ENCODE measurements at places on chromosomes 16 and 17. TPM values are rescaled to one million over a fixed set of nuclear protein-coding genes. Genes with fewer than 3 reads are reported as not detected.

- H3K36me3 ChIP-seq = no peaks in the 10 kb centered on the region
- no peak for DNase-seq
- H3K27me3 ChIP-seq = no peaks in the 10 kb centered on the region
- H3K4me3 ChIP-seq = no peak overlapping the region
Observed at GRCh38 chr17:36011201-36011600, 6.6 kb downstream of the CCL23 start.

RGS9 gene
- 2.4 TPM for total RNA-seq

- H3K36me3 ChIP-seq = no peaks in the 10 kb centered on the region
- DNase-seq = no peak
- H3K27ac ChIP-seq = no peak overlapping the region
Observed at GRCh38 chr16:49625311-49626065, 230.4 kb downstream of the ZNF423 start.

DNA sequence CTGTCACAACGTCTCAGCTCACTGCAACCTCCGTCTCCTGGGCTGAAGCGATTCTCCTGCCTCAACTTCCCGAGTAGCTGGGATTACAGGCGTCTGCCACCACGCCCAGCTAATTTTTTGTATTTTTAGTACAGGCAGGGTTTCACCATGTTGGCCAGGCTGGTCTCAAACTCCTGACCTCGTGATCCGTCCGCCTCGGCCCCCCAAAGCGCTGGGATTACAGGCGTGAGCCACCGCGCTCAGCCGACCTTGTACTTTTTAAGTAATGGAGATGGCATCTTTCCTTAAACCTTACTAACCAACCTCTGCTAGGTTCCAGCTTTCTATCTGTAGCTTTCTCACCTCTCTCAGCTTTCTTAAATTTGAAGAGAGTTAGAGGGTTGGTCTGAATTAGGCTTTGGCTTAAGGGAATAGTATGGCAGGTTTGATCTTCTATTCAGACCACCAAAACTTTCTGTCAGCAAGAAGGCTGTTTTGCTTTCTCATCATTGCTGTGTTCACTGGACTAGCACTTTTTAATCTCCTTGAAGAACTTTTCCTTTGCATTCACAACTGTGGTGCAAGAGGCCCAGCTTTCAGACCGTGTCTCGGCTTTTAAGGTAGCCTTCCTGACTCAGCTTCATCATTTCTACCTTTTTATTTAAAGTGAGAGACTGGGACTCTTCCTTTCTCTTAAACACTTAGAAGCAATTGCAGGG lies 28.0 kb downstream of the YWHAE start:
- H3K27ac ChIP-seq = peak overlapping the region; percentile 19
- peaks cover 83% of the 10 kb centered on the region for H3K4me1 ChIP-seq
- no peaks in the 10 kb centered on the region for H3K27me3 ChIP-seq
- no peak for DNase-seq
- no peaks in the 10 kb centered on the region for H3K36me3 ChIP-seq

GRCh38 chr17:37614823-37615222 lies 5.6 kb upstream of the SYNRG start:
- H3K27ac ChIP-seq = no peak overlapping the region
- H3K4me3 ChIP-seq = no peak overlapping the region

- no peaks in the 10 kb centered on the region for H3K36me3 ChIP-seq
- no peak overlapping the region for H3K4me3 ChIP-seq
- no peaks in the 10 kb centered on the region for H3K4me1 ChIP-seq
- DNase-seq = peak; percentile 7
- no peak overlapping the region for H3K27ac ChIP-seq
Observed at GRCh38 chr17:19010729-19011505, 6.4 kb upstream of the FAM83G start.

GRCh38 chr16:64977206-64977920 lies 144.5 kb downstream of the CDH11 start:
- no peaks in the 10 kb centered on the region for H3K36me3 ChIP-seq
- H3K27me3 ChIP-seq = no peaks in the 10 kb centered on the region

GRCh38 chr16:7482032-7482431 lies 149.4 kb downstream of the RBFOX1 start:
- no peaks in the 10 kb centered on the region for H3K27me3 ChIP-seq
- no peaks in the 10 kb centered on the region for H3K36me3 ChIP-seq
- DNase-seq = no peak
- H3K4me1 ChIP-seq = peaks cover 15% of the 10 kb centered on the region

- H3K36me3 ChIP-seq = no peaks in the 10 kb centered on the region
- no peak overlapping the region for H3K27ac ChIP-seq
Observed at GRCh38 chr17:1928976-1929375, 96.2 kb downstream of the RTN4RL1 start.

DNA sequence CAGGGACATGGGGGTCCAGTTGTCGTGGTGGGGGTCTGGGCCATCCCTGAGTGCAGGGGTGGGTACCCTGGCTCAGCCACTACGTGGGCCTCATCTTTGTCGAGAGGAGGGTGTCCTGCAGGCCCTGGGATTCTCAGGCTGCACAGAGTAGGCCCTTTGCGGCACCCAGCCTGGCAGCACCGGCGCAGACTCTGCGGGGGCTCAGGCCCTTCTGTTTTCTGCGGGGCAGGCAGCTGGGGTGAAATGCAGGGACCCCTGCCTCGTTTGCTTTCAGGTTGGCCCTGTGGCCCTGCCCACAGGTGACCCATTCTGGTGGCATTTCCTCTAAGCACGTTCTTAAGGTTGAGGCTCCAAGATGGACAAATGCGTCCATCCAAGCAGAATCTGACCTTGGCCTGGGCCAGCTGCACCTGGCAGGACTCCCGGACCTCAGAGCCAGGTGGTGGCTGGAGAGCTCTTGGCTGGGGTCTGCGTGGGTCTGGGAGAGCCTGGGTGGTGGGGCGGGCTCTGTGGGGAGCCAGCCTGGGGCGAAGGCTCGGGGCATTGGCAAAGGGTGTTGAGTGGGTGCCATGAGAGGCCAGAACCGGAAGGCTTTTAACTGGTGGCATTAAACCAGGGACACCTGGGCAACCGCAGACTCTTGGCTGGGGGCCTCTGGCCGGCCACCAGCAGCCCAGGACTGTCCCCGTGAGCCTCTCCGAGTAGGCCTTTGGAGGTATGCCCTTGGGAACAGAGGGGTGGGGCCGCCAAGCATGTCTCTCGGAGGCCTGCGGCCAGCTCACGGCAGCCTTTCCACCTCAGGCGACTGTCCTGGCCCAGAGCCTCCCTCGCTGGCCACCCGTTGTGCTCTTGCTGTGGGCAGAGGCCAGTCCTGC lies 16.9 kb downstream of the PRSS27 start:
- H3K27me3 ChIP-seq = no peaks in the 10 kb centered on the region
- H3K36me3 ChIP-seq = peaks cover 7% of the 10 kb centered on the region
- H3K4me1 ChIP-seq = peaks cover 26% of the 10 kb centered on the region
- peak; percentile 93 for DNase-seq

GRCh38 chr16:56192635-56192945 lies 1.3 kb downstream of the GNAO1 start:
- no peaks in the 10 kb centered on the region for H3K27me3 ChIP-seq
- DNase-seq = no peak
- no peaks in the 10 kb centered on the region for H3K4me1 ChIP-seq
- no peak overlapping the region for H3K27ac ChIP-seq

- H3K27me3 ChIP-seq = no peaks in the 10 kb centered on the region
- peaks cover 4% of the 10 kb centered on the region for H3K4me1 ChIP-seq
- H3K36me3 ChIP-seq = no peaks in the 10 kb centered on the region
- no peak for DNase-seq
- H3K4me3 ChIP-seq = no peak overlapping the region
- no peak overlapping the region for H3K27ac ChIP-seq
Observed at GRCh38 chr17:27506348-27507218, 50.3 kb downstream of the KSR1 start.

- no peaks in the 10 kb centered on the region for H3K27me3 ChIP-seq
- DNase-seq = no peak
- no peak overlapping the region for H3K27ac ChIP-seq
- no peaks in the 10 kb centered on the region for H3K36me3 ChIP-seq
- H3K4me3 ChIP-seq = no peak overlapping the region
Observed at GRCh38 chr17:40422990-40423633, 5.4 kb upstream of the TOP2A start.

DNA sequence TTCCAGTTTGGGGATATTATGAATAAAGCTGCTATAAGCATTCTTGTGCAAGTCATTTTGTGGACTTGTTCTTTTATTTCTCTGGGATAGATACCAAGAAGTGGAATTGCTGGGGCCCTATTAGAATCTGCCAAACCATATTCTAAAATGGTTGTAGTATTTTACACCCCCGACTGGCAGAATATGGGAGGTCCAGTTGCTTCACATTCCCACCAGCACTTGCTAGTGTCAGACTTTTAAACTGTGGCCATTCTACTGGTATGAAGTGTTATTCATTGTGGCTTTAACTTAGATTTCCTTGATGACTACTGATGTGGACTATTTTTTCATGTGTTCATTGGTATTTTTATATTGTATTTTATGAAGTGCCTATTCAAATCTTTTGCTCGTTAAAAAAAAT lies 18.1 kb upstream of the NUP93 start:
- DNase-seq = no peak
- no peak overlapping the region for H3K27ac ChIP-seq
- H3K4me1 ChIP-seq = no peaks in the 10 kb centered on the region
- no peaks in the 10 kb centered on the region for H3K36me3 ChIP-seq

MYH2 gene
- 4,227 TPM for total RNA-seq

NPIPB8 gene
- not detected for total RNA-seq

ZFHX3 gene
- total RNA-seq = 23.6 TPM

DNAI2 gene
- not detected for total RNA-seq

CDK3 gene
- 1.4 TPM for total RNA-seq

CCT6B gene
- 5.2 TPM for total RNA-seq

- peaks cover 23% of the 10 kb centered on the region for H3K4me1 ChIP-seq
- H3K27me3 ChIP-seq = no peaks in the 10 kb centered on the region
- H3K4me3 ChIP-seq = no peak overlapping the region
- DNase-seq = peak; percentile 76
Observed at GRCh38 chr17:82300707-82301270, 16.6 kb downstream of the CD7 start.

FAM117A gene
- 5.1 TPM for total RNA-seq

SMIM36 gene
- not detected for total RNA-seq

DNA sequence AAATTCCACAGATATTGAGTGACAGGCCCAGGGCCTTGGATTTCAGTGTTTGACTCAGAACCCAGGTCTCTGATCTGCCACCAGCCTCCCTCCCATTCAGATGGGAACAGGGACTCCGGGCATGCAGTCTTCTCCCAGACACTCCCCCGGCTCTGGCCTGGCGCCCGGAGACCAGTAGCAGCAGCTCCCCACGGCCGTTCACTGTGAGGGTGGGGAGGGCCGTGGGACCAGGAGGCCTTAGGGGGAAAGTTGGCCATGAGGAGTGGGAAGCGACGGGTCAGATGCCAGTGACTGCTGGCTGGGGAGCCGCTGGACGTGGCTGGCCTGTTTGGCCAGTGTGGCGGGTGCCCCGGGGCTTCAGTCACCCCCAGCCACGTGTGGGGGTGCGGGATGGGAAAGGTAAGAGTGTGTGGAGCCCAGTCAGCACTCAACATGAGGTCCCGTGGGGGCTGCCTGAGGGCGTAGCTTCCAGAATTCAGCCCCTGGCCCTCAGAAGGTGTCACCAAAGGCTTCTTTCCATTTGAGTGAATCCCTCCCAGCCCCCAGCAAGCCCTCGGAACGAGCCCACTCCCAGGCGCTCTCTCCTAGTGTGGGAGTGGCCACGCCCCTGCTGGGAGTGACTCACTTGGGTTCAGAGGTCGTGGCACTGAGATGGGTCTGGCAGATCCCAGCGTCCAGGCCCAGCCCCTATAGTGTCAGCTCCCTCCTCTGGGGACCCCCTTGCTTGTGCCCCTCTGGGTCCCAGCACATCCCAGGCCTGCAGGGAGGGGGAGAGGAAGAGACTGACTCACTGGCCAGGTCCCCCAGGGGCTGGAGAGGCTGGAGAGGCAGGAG lies 309.4 kb downstream of the SEC14L1 start:
- H3K4me3 ChIP-seq = peak overlapping the region; percentile 67
- no peaks in the 10 kb centered on the region for H3K36me3 ChIP-seq
- H3K4me1 ChIP-seq = peaks cover 46% of the 10 kb centered on the region
- H3K27ac ChIP-seq = peak overlapping the region; percentile 69
- peak; percentile 76 for DNase-seq
- H3K27me3 ChIP-seq = no peaks in the 10 kb centered on the region

DNA sequence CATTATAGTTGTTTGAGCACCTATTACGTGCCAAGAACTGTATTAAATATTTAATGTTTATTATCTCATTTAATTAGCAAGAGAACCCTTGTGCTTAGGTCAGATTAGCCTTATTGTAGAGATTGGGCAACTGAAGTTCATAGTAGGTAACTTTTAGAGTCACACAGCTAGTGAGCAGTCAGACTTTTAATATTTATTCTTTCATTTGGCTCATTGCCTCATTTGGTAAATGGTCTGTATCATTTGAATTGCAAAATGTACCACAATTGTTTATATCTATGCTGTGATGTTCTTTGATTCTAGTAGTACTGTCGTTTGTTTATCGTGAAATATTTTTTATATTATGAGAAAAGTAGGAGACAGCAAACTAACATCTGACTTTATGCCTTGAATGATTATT lies 7.6 kb downstream of the CLTC start:
- H3K27me3 ChIP-seq = no peaks in the 10 kb centered on the region
- no peak overlapping the region for H3K4me3 ChIP-seq
- no peak for DNase-seq
- no peaks in the 10 kb centered on the region for H3K36me3 ChIP-seq
- peaks cover 76% of the 10 kb centered on the region for H3K4me1 ChIP-seq

- no peak overlapping the region for H3K4me3 ChIP-seq
- no peak for DNase-seq
- H3K27ac ChIP-seq = no peak overlapping the region
Observed at GRCh38 chr17:42886283-42887176, 14.1 kb upstream of the G6PC1 start.

TEX19 gene
- total RNA-seq = 0.17 TPM

C17orf67 gene
- 1.1 TPM for total RNA-seq

- no peaks in the 10 kb centered on the region for H3K4me1 ChIP-seq
- no peak overlapping the region for H3K4me3 ChIP-seq
- H3K27ac ChIP-seq = no peak overlapping the region
- H3K27me3 ChIP-seq = no peaks in the 10 kb centered on the region
- H3K36me3 ChIP-seq = no peaks in the 10 kb centered on the region
Observed at GRCh38 chr17:41308251-41308917, 725 bp downstream of the KRTAP16-1 start.

TP53TG3 gene
- not detected for total RNA-seq

DNA sequence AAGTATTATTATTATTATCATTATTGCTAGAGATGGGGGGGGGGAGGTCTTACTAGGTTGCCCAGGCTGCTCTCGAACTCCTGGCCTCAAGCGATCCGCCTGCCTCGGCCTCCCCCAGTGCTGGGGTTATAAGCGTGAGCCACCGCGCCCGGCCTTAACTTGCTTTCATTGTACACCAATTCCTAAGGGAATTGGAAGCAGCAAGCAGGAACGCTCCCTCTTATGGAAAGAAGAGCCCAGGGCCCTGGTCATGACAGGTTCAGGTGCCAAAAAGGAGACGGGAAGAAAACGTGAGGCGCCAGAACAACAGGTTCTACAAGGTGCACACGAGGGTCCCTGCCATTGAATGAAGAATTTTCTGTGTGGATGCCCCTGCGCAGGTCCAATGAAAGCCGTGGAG lies 540 bp upstream of the RPL38 start:
- H3K27me3 ChIP-seq = no peaks in the 10 kb centered on the region
- peak overlapping the region; percentile 95 for H3K4me3 ChIP-seq
- peaks cover 35% of the 10 kb centered on the region for H3K4me1 ChIP-seq
- DNase-seq = no peak

MYO19 gene
- total RNA-seq = 19.2 TPM

Data from psoas muscle (tissue), 8 donors.